Islet precursor cell (in vitro differentiated cells): ENCODE measurements at places on chromosomes 6 and 20.

- peak; percentile 87 for DNase-seq
Observed at GRCh38 chr20:53413186-53413631, 180.4 kb downstream of the ZNF217 start.

- no peak for DNase-seq
Observed at GRCh38 chr20:18609741-18610140, 21.9 kb downstream of the DTD1 start.

- DNase-seq: no peak
Observed at GRCh38 chr20:408843-409696, 971 bp downstream of the RBCK1 start.

GRCh38 chr6:161815965-161816364 lies 542.1 kb upstream of the AGPAT4 start:
- no peak for DNase-seq

DNA sequence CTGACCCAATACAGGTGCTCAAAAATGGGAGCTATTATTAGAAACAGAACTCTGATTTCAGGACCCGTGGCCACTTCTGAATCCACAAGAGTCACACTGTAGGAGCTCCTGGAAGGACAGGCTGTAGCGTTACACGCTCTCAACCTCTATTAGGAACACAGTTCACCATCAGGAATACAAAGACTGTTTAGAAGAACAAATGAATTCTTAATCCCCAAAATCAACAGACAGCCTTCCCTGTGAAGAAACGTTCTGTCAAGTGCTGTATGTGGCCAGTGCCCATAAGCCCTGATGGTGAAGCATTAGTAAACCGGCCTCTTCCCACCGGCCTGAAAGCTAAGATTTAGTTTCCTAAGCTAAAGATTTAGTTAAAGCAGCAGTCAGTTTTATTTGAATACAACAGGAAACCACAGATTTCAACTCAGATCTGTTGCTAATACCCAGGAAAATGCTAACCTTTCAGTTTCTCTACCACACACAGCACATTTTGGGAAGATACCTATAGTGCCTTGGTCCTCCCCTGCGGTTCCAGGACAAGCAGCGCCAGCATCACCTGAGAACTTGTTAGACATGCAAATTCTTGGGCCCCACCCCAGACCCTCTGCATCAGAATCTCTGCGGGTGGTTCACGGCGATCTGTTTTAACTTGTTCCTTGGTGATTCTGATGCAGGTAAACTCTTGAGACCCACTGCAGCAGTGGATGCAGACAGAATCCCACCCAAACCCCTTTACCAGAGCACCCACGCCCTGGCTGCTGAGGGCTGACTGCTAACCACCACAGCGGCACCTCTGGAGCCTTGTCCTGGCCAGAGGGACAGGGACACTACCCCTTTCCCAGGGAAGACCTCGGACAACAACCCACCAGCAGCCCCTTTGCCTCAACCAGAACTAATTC lies 33.4 kb downstream of the MTRES1 start:
- DNase-seq: no peak

DNA sequence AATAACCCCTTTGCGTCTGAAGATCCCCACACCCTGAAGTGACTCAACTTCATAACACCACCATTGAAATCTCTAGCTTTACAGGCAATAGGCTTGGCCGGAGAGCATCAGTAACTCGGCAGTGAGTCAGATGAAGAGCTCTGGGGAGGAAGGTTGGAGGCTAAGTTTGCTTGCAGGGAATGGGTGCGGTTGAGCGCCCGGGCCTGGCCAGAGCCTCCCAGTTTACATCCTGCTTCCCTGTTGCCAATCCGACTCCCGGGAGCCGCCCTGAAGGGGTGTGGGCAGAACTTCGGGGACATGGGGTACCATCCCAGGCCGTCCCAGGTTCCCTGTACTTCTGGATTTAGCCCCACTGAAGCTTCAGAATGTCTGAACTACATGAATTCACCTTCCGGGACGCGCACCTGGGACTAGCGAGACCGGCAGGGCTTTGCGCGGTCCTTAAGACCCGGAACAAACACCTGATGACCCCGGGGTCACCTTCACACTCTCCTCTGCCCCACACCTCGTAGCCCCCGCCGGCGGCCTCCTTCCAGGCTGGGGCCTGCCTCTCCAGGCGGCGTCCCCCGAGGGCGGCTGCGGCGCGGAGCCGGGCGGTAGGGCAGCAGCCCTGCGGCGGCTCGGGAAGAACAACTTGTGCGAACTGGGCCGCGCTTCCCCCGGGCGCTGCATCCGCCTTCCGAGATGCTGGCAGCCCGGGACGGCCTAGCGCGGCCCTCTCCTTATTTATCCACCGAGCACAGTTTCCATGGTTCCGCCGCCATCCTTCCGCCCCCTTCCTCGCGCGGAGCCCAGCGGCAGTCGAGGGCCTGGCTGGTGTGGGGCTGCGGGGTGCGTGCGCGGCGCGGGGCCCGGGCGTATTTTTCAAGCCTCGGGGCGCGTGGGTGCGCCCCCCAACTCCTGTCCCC lies 56.6 kb upstream of the RREB1 start:
- DNase-seq: peak; percentile 91

DNA sequence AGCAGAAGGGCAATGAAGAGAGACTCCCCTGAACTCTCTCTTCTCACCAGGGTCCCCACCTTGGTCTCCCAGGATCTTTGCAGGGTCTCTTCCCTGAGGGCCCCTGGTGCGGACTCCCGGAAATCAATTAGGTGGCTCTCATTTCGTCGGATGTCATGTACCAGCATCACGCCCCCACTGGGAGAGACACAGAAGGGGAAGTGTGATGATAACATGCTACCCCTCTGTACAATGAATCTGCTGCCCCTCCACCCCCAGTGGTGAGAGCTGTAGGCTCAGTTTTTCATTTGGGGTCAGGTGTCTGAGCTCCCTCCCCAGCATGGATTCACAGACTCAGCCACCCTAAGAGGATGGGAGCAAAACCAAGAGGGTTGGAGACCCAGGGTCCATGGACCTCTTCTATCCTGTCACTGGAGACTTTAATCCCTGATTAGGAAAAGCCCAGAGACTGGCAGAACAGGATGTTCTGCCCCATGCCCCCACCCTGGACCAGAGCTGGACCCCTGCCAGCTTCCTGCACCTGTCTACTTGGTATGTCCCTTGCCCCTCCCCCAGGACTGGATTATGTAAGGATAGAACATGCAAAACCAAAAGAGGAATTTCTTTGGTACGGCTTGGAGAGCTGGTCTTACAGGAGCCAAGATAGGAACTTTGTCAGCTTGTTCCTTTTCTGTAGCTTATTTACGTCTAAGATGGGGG lies 11.1 kb downstream of the GGT7 start:
- peak; percentile 25 for DNase-seq

DNA sequence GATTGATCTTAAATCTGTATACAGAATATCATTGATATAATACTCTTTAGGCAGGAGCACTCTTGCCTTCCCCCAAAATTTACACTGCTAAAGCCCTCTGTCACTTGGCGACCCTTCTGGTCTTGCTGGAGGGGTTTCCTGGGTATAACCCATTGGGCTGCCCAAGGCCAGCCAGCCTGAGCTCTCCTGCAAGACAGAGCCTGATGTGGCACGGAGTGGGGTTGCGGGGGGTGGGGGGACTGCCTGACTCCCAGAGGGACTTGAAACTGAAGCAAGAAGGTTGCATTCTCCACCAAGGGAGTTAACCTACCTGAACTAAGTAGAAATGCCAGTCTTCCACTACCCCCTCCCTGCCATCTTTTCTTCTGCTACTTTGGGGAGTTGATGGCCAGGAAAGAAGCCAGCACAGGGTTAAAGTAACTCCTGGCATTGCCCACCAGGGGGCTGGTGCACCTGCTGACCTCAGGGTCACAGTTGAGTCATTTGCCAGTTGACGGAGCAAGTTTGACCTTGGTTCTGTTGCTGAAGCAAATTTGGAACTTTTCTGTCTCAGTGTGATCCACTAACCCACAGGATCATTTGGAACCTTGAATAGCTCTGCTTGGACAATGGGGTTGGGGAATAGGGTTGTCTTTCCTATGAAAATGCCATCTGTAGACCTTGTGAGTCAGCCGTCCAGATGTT lies 79.4 kb downstream of the ASXL1 start:
- DNase-seq: peak; percentile 60

- DNase-seq: no peak
Observed at GRCh38 chr6:11229655-11230046, 2.8 kb downstream of the NEDD9 start.

DNA sequence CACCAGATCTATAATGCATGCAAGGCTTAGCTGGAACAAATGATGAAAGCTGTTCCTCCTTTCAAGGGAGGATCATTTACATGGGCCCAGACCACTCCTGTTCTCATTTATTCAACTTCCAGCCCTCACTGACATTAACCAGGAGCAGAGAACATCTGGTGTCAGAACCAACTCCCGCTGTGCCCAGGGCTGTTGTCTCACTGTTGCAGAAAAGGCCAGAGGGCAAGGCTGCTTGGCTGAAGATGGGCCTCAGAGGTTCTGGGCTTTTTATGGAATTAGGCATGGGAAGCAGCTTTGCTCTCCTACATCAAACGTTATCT lies 164.2 kb downstream of the GMPR start:
- peak; percentile 67 for DNase-seq

DNA sequence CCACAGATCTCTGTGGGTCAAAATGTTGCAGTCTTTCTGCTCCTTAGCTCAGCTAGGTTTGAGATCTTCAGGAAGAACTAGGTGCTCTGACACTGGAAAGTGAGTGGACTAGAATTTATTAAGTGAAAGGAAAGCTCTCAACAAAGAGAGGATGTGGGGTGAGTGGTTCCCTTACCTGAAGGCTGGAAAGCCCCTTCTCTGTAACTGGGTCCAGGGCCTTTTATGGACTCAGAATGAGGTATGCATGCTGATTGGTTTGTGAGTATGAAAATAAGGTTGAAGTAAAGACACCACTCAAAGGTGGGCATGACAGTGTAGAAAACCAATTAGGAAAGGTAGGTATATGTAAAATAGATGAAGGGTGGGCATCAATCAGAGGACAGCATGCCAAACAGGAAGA lies 485.5 kb downstream of the CD109 start:
- DNase-seq: no peak

GRCh38 chr6:25655723-25656122 lies 3.7 kb downstream of the SCGN start:
- no peak for DNase-seq

- DNase-seq: peak; percentile 61
Observed at GRCh38 chr20:54633374-54634355, 158.3 kb downstream of the DOK5 start.

DNA sequence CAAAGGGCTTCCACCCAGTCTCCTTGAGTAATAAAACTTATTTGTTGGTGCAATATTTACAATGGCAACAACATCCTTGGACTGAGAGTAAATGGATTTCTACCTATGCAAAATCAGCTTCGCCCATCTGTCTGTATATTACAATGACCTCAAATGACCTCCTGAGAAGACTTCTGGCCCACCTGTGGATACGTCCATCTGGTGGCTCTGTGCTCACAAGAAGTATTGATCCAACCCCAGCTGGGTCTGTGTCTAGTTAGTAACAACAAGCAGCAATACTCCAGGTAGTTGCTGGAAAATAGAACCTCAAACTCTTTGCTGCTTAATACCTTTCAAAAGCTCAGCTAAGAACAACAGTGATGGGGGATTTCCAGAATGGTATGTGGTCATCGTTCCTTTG lies 34.7 kb upstream of the GSTA4 start:
- DNase-seq: no peak

GRCh38 chr6:21123507-21124436 lies 469.8 kb upstream of the SOX4 start:
- no peak for DNase-seq

DNA sequence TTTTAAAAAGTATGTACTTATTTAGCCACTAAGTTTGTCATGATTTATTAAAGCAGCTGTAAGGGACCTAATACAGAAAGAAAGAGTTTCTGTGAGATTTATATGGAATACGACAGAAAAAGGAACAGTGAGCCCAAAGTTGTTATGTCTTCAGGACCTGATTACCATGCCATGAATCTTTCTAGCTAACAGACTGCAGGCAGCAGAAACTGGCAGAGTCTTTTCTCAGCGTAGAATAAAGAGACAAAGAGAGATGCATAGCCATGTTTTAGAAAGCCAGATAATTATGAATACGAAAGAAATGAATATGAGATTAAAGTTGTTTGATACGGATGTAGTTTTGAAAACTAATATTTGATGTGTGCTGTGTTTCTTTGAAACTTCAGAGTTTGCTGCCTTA lies 624.1 kb upstream of the ADGRB3 start:
- DNase-seq: no peak

DNA sequence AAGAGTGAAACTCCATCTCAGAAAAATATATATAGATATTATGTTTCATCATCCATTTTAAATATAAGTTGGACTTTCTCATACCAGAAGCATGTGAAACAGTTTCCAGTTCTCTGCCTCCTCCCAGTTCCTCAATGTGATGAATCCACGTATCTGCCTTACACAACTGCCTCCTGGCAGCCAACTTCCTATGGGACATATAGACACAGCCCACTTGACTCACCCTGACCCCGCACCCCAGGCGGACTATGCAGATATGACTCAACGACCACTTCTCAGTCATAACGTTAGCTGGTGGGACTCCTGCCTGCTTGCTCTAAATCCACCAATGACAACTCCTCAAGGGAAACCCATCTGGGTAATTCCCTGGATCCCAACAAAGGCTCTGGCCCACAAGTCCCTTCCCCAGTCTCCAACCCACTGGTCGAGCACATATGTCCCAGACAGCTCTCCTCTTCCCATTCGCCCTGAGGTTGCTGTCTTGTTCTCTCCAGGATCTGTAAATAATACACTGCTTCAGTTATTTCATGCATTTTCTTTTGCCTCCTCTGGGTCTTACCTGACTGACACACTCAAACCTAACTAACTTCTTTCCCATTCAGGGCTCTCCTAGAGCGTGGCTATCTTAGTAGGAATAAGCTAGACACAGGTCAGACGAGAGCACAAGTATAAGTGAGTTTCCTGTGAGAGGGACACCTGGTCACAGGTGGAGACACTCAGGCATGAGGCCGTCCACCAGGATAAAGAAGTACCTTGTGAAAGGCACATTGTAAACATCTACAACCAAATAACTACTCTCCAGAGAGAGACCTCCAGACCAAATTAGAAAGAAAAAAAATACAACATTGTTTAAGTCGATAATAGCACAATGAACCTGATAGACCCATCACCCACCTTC lies 548.5 kb downstream of the CD83 start:
- DNase-seq: peak; percentile 84

DNA sequence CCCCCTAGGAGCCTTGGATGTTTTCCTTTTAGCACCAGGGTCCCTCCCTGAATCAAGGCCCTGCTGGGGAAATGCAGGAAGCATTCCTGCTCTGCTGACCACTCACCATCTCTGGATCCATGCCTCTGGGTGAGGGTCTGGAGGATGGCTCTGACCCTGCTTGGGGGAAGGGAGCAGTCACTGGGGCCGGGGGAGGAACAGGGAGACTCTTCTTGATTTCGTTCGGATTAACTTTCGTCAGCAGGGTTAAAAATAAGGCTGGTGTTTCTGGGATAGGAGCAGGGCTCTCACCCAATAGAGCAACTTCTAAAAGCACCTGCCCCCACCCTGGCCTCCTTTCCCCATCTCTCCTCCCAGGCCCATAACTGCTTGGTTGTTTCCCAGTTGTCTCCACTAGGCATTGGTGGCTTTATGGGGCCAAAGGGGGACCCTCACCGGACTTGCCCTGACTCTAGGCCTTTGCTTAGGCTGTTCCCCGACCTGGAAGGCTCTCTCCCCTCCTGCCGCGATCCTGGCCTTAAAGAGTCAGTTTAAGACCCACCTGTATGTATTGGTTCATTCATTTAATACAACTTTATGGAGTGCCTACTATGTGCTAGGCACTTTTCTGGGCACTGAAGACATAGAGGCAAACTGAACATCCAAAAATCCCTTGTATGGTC lies 63.0 kb downstream of the JPH2 start:
- DNase-seq: no peak
